ENCODE measurements at places on chromosomes 11 and 22. TPM values are rescaled to one million over a fixed set of nuclear protein-coding genes. Genes with fewer than 3 reads are reported as not detected.

The FOLR3 gene
- 0.11 TPM for polyA plus RNA-seq

The TRABD gene
- polyA plus RNA-seq: 47.4 TPM

The POU2AF1 gene
- polyA plus RNA-seq: 0.55 TPM

The LDLRAD3 gene
- polyA plus RNA-seq: 5.1 TPM

The DCPS gene
- polyA plus RNA-seq: 18.9 TPM

The RTN4R gene
- polyA plus RNA-seq: 2.5 TPM

The DNAJB13 gene
- polyA plus RNA-seq: not detected

The OR52E1 gene
- not detected for polyA plus RNA-seq

The KRTAP5-6 gene
- polyA plus RNA-seq: not detected

The DGAT2 gene
- polyA plus RNA-seq: 13.4 TPM

The APOL2 gene
- polyA plus RNA-seq: 14.9 TPM

The OR52E8 gene
- not detected for polyA plus RNA-seq

The HBD gene
- not detected for polyA plus RNA-seq

The OR52I2 gene
- polyA plus RNA-seq: not detected

The OR2D3 gene
- polyA plus RNA-seq: not detected

The APOA5 gene
- polyA plus RNA-seq: not detected

The KLHL35 gene
- 0.24 TPM for polyA plus RNA-seq

The SCGB1A1 gene
- 4.8 TPM for polyA plus RNA-seq

The NRIP3 gene
- 0.22 TPM for polyA plus RNA-seq

The MACROD1 gene
- 75.6 TPM for polyA plus RNA-seq

The KREMEN1 gene
- 31.4 TPM for polyA plus RNA-seq

The RPS6KA4 gene
- polyA plus RNA-seq: 31.2 TPM

The PRG3 gene
- polyA plus RNA-seq: not detected

The NNMT gene
- 69.1 TPM for polyA plus RNA-seq

The MMP8 gene
- not detected for polyA plus RNA-seq

The TBX10 gene
- not detected for polyA plus RNA-seq

The ANGPTL5 gene
- 0.04 TPM for polyA plus RNA-seq

Measured in esophagus (tissue), 2 donors.